ENCODE measurements at places on chromosomes 4 and X.
A peak's percentile ranks its signal among the peaks of the same experiment; 100 is the strongest.

- DNase-seq: peak; percentile 55
Observed at GRCh38 chrX:68433155-68433980, at the start of gene OPHN1. Gene OPHN1, minus strand, starts transcription at chrX:68433495. Its CDS starts 475 bp downstream, at chrX:68433020.

- no peak for DNase-seq
Observed at GRCh38 chrX:118251271-118251670, 94.6 kb upstream of the WDR44 start.

DNA sequence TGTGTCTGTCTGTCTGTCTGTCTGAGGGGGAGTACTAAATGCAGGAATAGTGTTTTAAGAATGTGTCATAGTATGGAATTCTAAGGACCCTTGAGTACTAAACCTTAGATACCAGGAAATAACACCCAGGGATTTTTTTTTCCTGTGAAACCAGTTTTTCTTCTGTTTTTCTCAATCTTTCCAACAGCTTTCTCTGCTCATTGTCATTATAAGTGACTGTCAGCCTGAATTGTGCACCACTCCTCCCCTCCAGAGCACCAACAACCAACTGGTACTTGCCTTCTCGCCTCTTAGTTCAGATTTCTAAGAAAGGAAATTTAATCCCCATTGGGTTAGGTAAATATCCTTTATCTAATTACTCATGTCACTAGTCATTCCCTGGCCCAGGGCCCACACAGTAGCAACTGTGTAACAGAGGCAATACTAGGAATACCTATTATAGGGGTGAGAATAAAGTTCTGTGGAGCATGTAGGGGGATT lies 320.6 kb downstream of the ADGRL3 start:
- DNase-seq: no peak

- peak; percentile 58 for DNase-seq
Observed at GRCh38 chr4:154982187-154983047, 201.3 kb downstream of the RBM46 start.

DNA sequence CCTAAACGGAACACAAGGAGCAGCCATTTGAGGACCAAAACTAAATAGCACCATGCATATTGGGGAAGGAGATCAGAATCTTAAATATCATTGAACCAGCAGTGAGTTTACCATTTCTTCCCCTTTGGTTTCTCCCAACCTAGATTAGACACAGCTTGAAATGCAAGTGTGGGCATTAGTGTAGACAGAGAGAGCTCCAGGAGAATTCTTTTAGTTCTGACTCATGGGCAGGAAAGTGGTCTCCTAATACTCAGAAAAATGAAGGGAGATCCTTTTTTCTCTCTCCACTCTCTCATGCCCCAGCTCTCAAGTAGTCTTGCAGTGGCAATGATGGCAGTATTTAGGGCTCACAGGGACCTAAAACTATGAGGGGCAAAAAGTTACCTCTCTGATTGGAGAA lies 567.9 kb downstream of the INPP4B start:
- DNase-seq: no peak

GRCh38 chrX:38868941-38869401 lies 67.7 kb downstream of the MID1IP1 start:
- DNase-seq: no peak

- no peak for DNase-seq
Observed at GRCh38 chr4:74516303-74516702, 71.4 kb downstream of the AREG start.

- peak; percentile 56 for DNase-seq
Observed at GRCh38 chr4:121989715-121990114, 37.9 kb upstream of the TRPC3 start.

Data from HCT116 (cell line).